ENCODE measurements at places on chromosomes 11 and 22. TPM values are rescaled to one million over a fixed set of nuclear protein-coding genes. Genes with fewer than 3 reads are reported as not detected.

ROM1 gene
- 4.1 TPM for total RNA-seq

PATE4 gene
- total RNA-seq: not detected

OR9Q1 gene
- total RNA-seq: not detected

MIAT gene
- 0.27 TPM for total RNA-seq

GRAMD1B gene
- 22.3 TPM for total RNA-seq

SIK3 gene
- total RNA-seq: 7.8 TPM

GAL3ST3 gene
- not detected for total RNA-seq

OR2AG1 gene
- total RNA-seq: not detected

PTPN5 gene
- total RNA-seq: not detected
